ENCODE measurements at places on chromosomes 12 and 14.

DNA sequence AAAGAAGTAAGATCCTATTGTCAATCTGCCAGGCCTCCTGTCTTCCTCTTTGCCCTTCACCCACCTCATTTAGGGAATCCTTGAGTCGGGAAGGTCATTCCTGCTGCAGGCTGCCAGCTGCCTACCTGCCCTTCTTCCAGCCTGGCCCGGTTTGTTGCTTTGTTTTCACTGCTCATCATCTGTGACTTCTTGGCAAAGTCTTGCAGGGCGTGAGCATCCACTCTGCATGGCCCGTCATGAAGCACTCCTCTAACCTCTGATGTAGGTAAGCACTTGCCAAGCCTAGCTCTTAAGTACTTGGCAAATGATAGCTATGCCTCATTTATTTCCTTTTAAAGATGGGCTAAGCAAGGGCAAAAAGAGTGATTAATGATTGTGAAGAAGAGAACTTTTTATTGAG lies 192.8 kb downstream of the NRXN3 start:
- DNase-seq: no peak

- DNase-seq: no peak
Observed at GRCh38 chr12:33710548-33710947, 270.9 kb upstream of the SYT10 start.

DNA sequence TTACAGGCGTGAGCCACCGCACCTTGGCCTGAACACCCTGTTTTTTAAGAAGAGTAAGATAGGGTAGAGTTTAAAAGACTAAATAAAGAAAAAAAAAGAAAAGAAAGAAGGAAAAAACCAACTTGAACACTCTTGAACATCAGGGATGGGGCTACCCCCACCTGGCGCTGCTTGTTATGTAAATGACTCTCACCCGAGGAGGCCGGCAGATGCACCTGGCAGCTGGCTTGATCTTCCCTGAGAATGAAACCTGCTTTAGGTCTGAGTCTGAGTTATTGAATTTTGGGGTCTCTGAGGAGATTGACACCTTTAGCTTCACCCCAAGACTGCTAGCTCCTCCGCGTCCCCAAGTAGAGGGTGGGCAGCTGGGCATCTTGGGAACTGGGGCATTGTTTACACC lies 15.5 kb upstream of the MEG3 start:
- no peak for DNase-seq

DNA sequence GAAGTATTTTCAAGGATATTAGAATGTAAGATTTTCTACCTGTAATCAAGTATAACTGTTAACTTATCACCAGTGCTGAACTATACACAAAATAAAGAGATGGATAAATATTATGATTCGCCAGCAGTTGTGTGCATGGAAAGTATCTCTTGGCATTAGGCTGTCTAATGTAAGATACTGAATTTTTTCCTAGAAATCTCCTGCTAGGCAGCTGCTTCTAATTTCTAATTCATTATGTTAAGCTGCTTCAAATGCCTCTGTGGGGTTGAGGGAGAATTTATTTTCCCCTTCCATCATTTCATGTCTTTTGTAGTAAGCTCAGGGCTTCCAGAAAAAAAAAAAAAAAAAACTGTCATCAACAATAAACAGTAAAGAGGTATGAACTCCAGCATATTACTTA lies 516.0 kb downstream of the DIO2 start:
- no peak for DNase-seq

DNA sequence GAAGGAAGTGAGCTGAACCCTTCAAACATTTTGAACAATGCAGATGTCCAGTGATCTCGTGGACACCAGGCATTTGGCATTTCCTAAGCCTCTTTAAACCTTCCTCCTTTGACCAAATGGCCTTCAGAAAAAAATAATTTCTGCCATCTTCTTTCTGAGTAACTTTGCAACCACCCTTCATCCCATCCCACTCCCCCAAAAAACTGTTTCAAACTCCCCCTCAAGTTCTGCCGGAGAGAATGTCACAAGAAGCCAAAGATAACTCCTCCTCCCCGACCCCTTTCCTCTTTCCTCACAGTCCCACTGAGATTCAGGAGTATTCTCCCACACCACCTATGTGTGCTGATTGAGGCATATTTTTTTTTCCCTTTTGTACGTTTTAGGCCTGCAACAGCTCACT lies 1.7 kb downstream of the KSR2 start:
- DNase-seq: no peak

- DNase-seq: peak; percentile 72
Observed at GRCh38 chr12:42129595-42130204, 15.0 kb downstream of the GXYLT1 start.

DNA sequence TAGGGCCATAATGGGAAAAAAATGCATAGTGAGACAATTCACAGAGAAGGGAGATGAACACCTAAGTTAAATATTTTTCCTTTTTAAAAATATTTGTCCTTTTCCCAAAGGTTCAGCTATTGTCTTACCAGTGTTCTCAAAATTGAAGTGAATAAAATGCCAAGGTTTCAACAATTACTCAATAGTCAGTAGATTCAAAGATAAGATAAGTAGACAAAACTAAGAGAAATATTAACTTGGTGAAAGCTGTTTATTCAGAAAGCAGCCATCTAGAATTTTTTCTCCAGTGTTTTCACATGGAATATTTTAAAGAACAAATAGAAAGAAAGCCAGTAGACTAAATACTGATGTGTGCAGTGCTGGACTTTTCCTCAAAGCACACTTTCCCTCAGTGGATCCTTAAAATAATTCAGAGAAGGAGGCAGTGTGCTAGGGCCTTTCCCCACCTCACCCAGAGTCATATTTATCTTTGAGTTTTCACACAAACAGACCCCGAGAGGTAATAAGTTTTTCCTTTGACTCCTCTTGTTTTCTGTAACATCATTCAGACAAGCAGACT lies 144.5 kb upstream of the PLEKHG7 start:
- no peak for DNase-seq

GRCh38 chr12:49869816-49870500 lies 27.1 kb upstream of the BCDIN3D start:
- no peak for DNase-seq

DNA sequence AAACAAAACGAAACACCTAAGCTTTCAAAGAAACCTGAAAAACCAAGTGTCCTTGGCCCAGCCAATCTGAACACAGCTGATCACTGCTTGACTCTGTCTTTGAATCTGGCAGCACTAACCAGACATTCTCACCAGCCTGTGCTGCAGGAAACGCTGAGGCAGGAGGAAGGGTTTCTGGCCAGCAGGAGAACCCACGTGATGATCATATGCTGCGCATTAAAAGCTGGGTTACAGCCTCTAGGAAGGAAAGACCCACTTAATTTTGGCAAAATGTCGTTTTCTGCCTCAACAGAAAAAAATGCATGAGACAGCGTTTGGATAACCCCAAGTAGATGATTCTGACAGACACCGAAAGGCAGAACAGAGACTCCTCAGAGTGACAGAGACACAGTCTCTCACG lies 9.8 kb downstream of the APPL2 start:
- DNase-seq: peak; percentile 98

DNA sequence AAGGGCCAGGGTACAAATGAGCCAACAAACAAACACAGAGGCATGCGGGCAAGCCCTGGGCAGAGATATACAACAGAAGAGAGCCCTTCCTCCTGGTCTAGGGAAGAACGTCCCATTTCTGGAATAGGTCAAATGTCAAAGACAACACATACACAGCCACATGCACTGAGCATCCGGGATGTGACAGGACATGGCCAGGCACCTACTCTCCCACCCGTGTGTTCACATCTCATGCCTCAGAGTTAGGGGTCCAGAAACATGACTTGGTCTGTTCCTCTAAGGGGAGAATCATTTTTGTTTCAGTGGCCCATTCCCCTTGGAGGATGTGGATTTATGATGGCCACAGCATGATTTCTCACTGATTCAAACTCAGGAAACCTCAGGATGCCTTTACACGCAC lies 801 bp upstream of the ASB2 start:
- no peak for DNase-seq

DNA sequence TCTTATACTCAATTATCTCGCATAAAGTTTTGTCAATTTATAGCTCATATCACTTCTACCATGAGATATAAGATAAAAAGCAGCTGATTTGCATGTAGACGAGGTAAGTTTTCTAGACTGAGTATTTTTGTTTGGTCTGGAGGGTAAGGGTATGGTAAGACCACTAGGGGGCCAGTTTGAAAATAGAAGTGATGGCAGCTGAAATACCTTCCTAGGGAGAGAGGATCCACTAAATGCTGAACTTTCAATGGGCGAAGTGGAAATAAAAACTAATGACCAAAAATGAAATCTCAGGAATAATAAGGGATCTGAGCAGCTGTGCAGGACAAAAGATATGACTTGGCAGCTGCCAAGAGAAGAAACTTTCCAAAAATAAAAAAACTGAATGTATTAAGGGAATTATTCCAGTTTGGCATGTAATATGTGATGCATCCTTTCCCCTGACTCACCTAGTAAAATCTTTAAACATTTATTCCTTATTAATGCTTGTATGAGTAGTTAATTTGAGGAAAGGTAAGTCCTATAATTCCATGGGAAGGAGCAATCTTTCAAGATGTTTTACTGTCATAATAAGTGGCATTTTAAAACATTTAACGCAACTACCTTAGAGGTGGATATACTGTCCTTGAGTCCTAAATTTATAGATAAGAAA lies 754.5 kb downstream of the C12orf50 start:
- DNase-seq: peak; percentile 23

DNA sequence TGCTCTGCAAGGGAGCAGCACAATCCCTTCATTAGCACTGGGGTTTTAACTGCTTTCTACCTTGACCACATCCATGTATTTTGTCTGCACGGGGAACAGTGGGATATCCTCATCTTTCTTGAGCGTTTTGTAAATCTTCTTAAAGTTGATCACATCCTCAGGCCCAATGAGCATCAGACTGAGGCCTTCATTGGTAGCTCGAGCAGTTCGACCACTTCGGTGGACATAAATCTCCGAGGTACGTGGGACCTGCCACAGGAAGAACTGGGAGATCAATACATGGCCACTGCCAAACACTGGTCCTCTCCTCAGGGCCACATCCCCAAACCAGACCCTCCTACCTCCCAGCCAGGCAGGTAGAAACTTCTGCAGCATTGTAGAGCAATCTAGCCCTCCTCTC lies 26.1 kb downstream of the DDX24 start:
- DNase-seq: no peak

- DNase-seq: no peak
Observed at GRCh38 chr14:87961246-87961645, 31.7 kb downstream of the GALC start.

DNA sequence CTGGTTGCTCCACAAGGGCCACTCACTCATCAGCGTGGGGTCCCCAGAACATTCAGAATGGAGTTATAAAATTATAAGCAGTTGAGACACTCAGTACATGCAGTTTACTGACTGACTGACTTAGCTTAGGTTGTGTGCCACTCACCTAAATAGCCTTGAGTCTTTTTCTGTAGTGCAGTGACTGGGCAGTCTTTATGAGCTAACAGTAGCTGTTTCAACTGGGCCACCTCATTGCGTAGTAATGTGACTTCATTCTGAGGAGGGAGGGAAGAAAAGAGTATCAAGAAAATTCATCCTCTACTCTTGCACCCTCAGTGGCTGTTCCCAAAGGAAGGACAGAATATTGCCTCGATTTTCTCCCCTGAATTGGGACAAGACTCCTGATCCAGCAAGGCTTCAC lies 15.8 kb upstream of the NPFF start:
- no peak for DNase-seq

GRCh38 chr12:56336361-56337167 lies 2.1 kb upstream of the IL23A start:
- DNase-seq: no peak

DNA sequence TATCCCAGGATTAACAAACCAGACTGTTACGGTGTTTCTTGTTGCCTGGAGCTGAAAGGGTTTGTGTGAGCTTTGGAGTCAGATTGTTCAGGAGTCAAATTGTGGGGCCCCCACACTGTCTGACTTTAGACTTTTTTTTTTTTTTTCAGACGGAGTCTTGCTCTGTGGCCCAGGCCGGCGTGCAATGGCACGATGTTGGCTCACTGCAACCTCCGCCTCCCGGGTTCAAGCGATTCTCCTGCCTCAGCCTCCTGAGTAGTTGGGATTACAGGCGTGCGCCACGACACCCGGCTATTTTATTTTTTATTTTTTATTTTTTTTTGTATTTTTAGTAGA lies 847 bp downstream of the TSFM start:
- no peak for DNase-seq

- no peak for DNase-seq
Observed at GRCh38 chr12:124855275-124855957, 8.2 kb downstream of the SCARB1 start.

GRCh38 chr14:52472728-52473127 lies 79.6 kb downstream of the TXNDC16 start:
- DNase-seq: no peak

DNA sequence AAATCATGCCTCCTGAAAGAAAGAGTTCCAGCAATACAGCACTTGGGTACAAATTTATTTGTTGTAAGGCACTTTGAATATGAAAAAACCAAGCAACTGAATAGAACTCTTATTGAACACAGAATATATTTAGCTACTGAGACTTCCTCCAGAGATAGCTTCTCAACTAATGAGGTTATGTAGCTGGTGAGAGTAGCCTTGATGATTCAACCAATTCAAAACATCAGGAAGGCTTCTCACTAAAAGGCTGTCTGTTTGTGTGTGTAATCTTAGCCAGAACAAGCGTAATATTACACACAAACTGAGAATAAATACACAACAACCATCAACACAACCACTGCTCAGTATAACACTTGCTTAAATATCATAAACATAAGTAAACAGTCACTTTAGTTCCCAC lies 20.4 kb downstream of the EIF2B2 start:
- DNase-seq: no peak

- DNase-seq: no peak
Observed at GRCh38 chr12:51242120-51242519, 3.5 kb downstream of the DAZAP2 start.

DNA sequence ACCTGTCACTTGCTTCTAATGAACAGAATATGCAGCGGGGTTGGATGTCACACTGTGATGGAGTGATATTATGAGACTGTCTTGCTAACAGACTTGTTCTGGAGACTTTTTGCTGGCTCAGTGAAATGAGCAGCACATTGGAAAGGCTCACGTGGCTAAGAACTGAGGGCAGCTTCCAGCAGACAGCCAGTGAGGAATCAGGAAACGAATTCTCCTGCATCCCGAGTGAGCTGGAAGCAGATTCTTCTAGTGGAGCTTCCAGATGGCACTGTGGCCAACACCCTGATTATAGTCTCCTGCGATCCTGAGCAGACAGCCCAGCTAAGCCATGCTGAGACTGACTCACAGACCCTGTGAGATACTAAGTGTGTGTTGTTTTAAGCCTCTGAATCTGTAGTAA lies 16.1 kb upstream of the TSPAN9 start:
- DNase-seq: peak; percentile 58

DNA sequence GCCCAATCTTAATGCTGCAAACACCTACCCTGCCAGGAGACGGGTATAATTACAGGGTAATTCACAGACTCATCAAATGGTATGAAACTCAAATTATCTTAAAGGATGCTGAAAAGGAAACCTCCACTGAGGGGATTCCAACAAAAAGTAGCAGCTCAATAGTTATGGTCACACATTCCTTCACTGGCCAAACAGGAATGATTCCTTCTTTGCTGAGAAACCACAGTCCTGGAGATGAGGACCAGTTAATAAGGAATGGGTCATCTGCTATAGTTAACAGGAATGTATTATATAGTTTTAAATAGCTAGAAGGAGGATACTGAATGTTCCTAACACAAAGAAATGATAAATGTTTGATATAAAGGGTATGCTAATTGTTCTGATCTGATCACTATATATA lies 136.9 kb downstream of the STXBP6 start:
- peak; percentile 53 for DNase-seq

All from fibroblast of skin of abdomen (primary cell).